ENCODE measurements at places on chromosomes 12 and 14.

DNA sequence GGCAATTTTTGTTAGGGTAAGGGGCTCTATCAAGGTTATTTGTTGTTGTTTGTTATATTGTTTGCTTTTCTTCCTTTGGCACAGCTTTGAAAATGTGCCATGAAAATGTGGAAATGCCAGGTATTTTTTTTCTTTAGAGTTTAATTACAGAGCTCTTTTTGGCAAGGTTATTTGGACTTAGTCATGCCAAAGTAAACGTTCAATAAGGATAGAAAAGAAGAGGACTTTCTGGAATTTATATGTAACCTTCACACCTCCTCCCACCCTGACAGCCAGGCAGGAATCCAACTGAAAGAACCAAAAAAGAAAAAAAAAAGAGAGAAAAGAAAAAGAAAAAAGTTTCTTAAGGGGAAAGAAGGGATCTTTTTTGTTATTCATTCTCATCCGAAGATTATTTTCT is 217.8 kb downstream of the KITLG start:
- DNase-seq = no peak

GRCh38 chr12:99745121-99745520 is 97.6 kb downstream of the GARIN6 start:
- DNase-seq = no peak

DNA sequence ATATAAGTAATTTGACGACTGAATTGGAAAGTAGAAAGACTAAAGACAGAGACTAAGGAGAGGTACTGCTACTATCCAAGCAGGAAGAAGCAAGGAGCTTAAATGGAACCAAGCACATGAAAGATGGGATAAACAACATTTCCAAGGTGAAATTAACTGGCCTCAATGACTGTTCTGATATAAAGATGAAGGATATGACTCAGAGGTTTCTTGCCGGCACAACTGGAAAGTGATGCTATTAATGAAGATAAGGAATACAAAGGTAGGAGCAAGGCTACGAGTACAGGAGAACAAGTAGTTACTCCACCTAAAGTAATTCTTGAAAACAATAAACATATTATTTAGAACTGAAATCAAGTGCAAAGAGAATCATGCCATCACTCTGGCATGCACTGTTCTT is 6.4 kb downstream of the SNX6 start:
- DNase-seq = no peak

GRCh38 chr12:90999966-91000365 is 4.8 kb downstream of the EPYC start:
- DNase-seq = no peak

GRCh38 chr12:119660076-119660475 is 7.9 kb upstream of the PRKAB1 start:
- no peak for DNase-seq

- no peak for DNase-seq
Measured at GRCh38 chr12:271161-271560, 8.5 kb upstream of the SLC6A13 start.

- DNase-seq = no peak
Measured at GRCh38 chr14:71362920-71363584, 455.8 kb downstream of the PCNX1 start.

GRCh38 chr14:104320611-104321086 is 182.3 kb downstream of the KIF26A start:
- DNase-seq = no peak

DNA sequence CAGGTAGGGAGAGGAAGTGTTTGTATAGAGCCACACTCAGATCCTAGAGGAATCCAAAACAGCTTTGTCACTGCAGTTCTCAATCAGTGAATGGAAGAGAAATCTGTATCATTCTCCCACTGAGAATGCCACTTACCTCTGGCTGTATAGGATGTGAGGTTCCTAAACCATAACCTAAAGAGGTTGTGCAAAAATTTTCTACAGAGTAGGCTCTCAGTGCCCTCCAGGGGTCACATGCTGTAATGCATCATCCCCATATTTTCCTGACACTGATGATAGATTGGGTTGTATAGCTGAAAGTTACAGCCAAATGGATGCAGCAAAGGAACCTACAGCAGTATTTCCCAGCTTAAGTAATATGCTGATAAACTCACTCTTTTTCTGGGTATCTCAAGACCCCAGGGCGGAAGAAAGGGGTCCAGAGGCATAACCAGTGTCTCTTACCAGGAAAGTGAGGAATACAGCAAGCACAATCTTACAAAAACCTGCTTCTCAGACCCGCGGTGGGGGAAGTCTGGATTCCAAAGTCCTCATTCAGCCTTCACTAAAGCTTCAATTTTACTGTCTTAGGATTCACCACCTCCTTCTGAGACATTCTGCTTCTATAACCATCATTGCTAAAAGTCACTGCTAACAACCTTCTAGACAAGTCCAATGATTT is 3.8 kb downstream of the BCDIN3D start:
- DNase-seq = peak; percentile 37

DNA sequence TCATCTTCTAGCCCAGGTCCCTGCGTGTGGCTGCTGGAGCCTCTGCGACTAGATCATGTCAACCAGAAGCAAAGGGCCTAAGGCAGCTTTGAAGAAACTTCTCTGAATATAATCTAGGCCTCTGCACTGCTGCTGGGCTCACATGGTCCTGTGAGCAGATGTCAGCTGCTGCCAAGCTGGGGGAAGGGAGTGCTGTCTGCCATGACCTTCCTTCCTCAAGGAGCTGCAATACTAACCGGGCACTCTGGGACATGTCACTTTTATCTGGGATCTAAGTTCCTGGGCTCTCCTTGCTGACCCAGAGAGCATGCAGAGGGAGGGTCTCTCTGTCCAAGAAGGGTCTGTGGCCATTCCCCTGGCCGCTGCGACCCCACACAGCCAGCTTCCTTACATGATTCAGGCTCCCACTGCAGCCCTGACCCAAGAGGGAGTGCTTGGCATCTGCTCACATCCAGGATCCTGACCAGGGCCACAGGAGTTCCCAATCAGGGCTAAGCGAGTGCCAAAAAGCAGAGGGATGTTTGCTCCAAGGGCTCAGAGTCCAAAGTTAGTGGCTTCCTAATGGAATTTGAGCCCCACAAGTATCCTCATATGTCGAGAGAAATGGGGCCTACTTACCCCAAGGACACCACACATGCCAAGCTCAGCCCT is 74.0 kb downstream of the PLEKHG3 start:
- DNase-seq = no peak

GRCh38 chr14:69719501-69719951 is 47.4 kb upstream of the SRSF5 start:
- no peak for DNase-seq

GRCh38 chr12:120925740-120926563 is 21.8 kb upstream of the SPPL3 start:
- DNase-seq = no peak

GRCh38 chr14:68254669-68255527 is 435.3 kb downstream of the RAD51B start:
- no peak for DNase-seq

DNA sequence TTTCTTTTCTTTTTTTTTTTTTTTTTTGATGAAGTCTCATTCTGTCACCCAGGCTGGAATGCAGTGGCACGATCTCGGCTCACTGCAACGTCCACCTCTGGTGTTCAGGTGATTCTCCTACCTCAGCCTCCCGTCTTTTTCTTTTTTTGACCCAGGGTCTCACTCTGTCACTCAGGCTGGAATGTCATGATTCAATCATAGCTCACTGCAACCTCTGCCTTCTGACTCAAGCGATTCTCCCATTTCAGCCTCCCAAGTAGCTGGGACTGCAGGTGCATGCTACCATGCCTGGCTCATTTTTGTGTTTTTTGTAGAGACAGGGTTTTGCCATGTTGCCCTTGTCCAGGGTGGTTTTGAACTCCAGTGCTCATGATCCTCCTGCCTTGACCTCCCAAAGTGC is 12.0 kb downstream of the FUT8 start:
- DNase-seq = no peak

DNA sequence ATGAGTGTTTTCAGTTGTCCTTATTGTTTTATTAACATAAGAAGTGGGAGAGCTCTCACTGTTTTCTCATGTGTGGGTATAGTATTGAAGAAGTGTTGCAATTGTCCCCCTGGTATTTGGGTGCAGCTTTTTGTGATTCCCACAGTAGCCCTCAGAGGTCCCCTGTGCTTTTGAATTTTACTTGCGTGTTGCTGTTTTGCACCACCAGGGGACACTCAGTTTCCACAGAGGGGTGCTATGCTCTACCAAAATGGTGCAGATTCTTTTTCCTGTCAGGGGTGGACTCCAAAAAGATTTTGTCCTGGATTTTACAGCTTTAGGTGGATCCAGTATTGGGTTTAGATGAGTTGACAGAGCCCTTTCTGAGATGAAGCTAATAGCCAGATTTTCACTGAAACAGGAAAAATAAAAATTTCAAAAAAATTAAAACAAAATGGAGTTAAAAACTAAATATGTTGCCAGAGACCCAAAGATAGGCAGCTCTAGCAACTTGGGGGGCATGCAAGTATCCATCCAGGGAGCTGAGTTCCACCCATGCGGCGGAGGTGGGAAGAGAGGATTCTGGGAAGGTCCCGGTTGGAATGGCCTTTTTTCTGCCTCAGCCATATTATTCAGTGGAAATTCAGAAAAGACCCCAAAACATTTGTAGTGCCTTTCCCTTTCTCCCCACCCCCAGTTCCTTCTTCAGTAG is 50.2 kb downstream of the TTLL5 start:
- DNase-seq = peak; percentile 4
